CD4-positive, alpha-beta T cell treated with Interleukin-17A for 1 hour (primary cell): ENCODE measurements at places on chromosomes 5 and 9.

GRCh38 chr5:174371600-174372094 is 326.1 kb downstream of the NSG2 start:
- DNase-seq: no peak

DNA sequence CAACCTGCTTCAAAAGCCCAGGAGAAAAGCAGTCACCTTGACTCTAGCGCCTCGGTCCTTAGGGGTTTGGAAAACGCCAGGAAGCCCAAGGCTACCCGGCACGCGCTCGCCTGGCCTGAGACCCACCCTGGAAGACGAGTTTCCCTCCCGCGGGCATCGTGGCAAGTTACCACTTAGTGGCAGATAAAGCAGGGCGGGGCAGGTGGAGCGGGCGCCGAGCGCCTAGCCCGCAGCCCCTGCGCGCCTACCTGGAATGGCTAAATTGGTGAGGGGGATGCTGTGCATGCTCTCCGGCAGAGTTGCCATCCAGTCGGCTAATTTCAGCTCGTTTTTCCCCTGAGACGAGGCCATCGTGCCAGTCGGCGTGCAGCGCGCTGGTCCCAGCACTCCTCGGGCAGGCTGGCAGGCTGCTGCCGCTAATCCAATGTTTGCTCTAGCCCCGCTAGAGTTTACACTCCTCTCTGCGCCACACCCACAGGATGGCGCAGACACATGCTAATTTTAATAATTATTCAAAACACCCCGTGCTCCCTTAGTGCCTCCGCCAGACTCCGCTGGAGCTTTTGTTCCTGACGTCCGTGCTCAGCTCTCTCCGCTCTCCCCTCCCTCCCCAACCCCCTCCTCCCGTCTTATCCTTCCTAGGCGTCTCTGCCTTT is at the start of gene PLCXD3:
Gene PLCXD3 (minus strand): TSS at position 426 of the 656 bp plus-strand sequence. CDS start 75 bp downstream, at position 351.
- DNase-seq: no peak

GRCh38 chr9:2465921-2466460 is 155.6 kb upstream of the VLDLR start:
- DNase-seq: no peak

DNA sequence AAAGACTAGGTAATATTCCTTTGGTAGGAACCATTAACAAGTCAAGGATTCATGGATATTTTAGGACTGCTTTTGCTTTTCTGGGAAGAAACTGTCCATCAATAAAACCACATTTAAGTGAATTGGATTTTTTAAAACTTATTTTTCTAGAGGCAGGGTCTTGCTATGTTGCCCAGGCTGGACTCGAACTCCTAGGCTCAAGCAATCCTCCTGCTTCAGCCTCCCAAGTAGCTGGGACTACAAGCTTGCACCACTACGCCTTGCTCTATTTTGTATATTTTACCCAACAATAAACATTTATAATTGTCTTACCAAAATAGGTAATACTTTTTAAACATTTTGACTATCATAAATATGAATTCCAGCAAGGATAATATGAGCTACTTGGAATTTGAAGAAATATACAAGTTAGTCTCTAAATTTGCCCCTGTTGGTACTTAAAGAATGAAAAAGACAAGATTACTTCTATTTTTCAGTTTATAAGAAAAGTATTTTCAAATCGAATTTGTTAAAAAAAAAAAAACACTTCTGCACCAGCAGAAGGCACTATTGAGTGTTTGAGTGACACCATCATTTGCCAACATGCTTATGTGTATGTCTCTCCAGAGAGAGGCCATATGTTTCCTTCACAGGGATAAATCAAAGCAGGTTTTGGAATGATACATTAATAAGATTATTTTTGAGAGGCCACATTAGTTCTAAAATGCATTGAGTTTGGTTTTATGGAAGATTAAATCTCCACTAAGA is 60.0 kb upstream of the CARTPT start:
- no peak for DNase-seq

GRCh38 chr9:132504488-132504887 is 77.9 kb upstream of the BARHL1 start:
- DNase-seq: no peak

- DNase-seq: no peak
Observed at GRCh38 chr5:178429491-178430185, 160.6 kb downstream of the COL23A1 start.

DNA sequence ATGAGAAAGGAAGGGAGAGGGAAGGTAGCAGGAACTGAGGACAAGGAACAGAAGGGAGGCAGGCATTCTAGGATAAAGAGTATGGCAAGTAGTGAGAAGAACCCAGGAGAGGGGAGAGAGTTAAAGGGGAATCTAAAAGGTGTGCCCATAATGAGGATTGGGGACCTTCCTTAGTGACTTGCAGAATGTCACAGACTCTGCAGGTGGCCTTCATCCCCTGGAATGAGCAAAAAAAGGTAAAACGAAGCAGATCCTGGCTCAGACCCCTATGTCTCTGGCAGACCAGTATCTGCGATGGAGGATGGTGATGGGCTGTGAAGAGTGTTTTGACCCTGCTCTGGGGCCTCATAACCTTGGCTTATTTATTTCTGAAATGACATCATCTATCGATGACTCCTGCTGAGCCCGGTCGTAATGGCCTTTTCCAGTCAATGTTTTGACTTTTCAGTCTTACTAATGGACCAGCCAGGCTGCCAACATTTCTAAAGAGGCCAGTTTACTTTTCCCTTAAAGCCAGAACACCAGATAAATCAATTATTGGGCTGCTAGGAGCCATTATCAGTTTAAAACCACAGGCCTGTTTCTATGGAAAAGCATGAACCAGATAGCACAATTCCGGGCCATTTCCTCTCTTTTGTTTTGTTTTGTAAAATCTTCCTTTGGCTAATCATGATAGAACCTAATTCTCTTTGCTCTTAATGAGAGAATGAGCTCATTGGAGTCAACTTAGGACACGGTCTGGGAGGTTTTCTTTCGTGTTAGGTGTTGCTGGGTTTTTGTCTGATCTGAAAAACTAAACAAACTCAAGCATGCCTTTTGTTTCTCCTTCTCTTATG is 3.1 kb downstream of the TMOD1 start:
- no peak for DNase-seq

DNA sequence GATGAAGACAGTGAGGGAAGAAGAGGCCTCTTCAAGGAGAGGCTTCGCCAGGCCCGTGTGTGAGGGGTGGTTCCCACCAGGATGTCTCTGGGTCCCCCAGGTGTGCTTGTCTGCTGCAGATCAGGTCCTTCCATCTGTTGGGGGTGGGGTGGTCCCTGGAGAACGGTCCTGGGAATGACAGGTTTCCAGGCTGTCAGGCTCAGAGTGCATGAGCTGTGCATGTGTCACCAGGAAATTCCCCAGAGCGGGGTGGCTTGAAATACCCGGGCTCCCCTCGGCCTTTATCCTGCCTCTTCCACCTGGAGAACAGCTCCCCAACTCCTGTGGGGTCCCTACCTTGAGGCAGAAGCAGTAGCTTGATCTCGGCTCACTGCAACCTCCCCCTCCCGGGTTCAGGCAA is 118.8 kb downstream of the GAPVD1 start:
- DNase-seq: no peak

GRCh38 chr9:127907867-127908659 is 8.7 kb upstream of the ST6GALNAC6 start:
- DNase-seq: no peak

- no peak for DNase-seq
Observed at GRCh38 chr5:121695307-121695706, 156.4 kb upstream of the FTMT start.

- DNase-seq: no peak
Observed at GRCh38 chr5:80793354-80793753, 138.6 kb upstream of the DHFR start.

DNA sequence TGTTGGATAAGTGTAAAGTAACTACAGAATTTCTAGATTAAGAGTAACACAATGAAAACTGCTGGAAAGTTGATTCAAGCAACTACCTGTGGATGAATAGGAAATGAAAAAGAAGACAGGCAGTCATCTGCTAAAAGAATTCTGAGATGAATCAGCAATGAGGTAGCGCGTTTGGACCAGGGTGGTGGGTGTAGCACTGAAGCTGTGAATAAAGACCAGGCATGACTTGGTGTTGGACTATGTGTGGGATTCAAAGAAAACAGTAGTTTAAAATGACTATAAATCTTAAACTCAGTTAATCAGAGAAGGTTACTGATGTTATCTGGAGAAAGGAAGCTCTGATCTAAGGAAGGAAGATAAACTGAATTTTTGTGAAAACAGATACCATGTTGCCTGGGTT is 159.8 kb downstream of the FBN2 start:
- no peak for DNase-seq
